H54 (cell line): ENCODE measurements at places on chromosomes 4 and X.

DNA sequence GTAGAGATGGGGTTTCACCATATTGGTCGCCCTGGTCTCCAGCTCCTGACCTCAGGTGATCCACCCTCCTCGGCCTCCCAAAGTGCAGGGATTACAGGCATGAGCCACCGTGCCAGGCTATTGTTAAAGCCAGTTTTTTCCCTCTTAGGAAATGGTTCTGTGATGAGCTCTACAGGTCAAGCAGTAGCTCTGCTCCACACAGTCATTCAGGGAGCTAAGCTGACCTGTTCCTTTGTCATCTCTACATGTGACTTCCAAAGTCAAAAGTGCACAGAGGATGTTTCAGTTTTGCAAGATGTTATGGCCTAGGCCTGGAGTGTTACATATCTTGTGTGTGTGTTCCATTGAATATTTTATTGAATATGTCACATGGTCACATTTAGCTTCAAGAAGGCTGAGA lies 11.4 kb downstream of the MCUB start:
- DNase-seq = no peak

GRCh38 chr4:163548481-163549243 lies 54.2 kb downstream of the TMA16 start:
- no peak for DNase-seq

GRCh38 chr4:76388160-76388908 lies 32.6 kb downstream of the CCDC158 start:
- DNase-seq = no peak

- no peak for DNase-seq
Measured at GRCh38 chr4:144614850-144615585, 30.9 kb upstream of the HHIP start.

DNA sequence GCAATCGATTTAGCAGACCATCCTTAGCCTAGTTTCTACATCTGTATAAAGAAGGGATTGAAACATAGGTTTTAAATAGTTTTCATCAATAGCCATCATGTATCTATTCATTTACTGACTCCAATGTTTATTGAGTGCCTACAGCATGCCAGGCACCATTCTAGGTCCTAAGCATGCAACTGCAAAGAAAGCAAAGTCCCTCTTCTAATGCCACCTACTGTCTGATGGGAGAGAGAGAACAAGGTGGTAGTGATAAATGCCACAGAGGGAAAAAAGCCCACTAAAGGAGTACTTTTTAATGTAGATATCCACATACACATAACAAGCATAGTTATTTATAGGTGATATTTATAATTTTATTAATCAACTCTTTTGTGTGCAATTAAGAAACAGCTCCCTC lies 67.6 kb upstream of the PPARGC1A start:
- DNase-seq = no peak

- DNase-seq = no peak
Measured at GRCh38 chr4:89860971-89861370, 24.0 kb upstream of the SNCA start.

GRCh38 chrX:118688935-118689334 lies 38.5 kb upstream of the IL13RA1 start:
- no peak for DNase-seq

DNA sequence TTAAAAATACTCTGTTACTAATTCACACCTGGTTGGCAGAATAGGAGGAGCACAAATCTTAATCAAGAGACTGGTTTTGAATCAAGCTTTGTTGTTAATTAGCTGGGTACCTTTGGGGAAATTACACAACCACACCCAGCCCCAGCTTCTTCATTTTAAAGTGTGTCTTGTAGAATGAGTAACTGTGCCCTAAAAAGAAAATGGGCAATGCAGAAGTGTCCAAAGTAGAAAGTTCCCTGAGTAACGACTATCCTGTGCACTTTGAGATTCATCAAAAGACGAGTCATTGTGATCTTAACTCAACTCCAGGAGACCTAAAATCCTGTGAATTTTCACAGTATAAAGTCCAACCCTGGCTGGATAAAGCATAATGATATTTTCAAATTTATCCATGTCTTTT lies 792.3 kb upstream of the HS3ST1 start:
- no peak for DNase-seq

- no peak for DNase-seq
Measured at GRCh38 chrX:115013705-115014104, 3.7 kb downstream of the IL13RA2 start.

- no peak for DNase-seq
Measured at GRCh38 chrX:39859991-39860861, 237.5 kb downstream of the BCOR start.

GRCh38 chr4:182144626-182145333 lies 98.4 kb upstream of the TENM3 start:
- peak; percentile 20 for DNase-seq

DNA sequence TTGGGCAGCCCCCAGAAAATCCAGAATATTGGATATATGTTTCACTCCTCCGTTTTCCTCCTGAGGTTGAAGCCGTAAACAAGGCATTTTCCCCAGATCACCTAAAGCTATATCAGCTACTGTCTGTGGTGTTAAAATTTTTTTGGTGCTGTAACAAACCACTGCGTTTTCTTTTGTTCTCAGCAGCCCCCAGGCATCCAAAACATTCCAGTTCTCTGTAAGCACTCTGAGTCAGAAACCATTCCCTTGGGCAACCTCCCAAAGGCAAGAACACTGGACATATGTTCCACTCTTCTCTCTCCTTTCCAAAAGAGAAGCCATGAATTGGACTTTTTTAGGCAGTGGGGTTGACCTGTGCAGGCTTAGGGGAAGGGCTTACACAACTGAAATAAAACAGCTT lies 310.9 kb downstream of the MID1IP1 start:
- DNase-seq = no peak

- DNase-seq = no peak
Measured at GRCh38 chr4:153509724-153510123, 43.6 kb downstream of the TMEM131L start.

- DNase-seq = no peak
Measured at GRCh38 chr4:53986062-53986461, 78.3 kb downstream of the CHIC2 start.

GRCh38 chrX:39158801-39159657 lies 357.8 kb downstream of the MID1IP1 start:
- DNase-seq = no peak

DNA sequence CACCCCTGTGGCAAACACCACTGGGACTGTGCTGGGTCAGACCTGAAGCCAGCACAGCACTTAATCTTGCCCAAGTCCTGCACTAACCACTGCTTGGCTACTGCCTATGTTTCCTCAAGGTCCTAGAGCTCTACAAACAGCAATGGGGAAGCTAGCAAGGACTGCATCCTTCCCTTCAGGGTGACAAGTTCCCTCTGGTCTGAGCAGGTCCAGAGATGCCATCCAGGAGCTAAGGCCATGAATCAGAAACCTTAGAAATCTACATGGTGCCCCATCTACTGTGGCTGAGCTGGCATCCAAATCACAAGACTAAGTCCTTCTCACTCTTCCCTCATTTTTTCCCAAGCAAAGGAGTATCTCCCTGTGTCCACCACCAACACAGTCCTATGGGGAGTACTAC lies 239.7 kb upstream of the UGT8 start:
- DNase-seq = no peak

DNA sequence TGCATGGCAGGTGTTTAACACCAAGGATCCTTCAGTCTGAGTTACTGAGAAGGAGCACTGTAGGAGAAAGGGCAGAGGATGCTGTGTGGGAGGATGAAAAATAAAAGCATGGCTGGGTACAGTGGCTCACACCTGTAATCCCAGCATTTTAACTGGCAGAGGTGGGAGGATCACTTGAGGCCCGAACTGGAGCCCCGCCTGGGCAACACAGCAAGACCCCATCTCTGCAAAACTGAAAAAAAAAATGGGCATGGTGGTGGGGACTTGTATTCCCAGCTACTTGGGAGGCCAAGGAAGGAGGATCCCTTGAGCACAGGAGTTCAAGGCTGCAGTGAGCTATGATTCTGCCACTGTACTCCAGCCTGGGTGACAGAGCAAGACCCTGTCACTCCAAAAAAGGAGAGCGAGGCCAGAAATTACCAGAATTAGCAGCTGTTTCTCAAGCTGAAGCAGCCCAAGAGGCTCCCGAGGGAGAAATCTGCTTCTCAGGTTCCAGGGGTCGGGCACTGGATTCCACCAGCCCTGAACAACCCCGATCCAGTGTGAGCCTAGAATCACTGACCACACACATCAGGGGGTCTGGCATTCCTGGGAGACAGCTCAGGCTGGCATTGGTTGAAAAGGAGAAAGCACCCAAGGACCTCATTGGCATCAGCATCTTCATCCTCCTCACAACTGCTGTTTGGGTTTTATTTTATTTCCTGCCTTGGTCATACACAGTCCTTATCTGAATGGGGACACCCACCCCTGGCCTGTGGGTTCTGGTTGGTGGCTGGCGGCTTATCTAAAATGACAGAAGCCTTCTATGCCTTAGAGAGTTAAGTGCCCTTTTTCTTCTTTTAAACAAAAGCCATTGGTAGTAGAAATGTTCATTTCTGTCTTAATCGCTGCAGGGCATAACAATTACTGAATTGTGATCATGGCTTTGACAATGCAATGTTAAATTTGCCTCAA lies 66.3 kb upstream of the TRIM2 start:
- no peak for DNase-seq

DNA sequence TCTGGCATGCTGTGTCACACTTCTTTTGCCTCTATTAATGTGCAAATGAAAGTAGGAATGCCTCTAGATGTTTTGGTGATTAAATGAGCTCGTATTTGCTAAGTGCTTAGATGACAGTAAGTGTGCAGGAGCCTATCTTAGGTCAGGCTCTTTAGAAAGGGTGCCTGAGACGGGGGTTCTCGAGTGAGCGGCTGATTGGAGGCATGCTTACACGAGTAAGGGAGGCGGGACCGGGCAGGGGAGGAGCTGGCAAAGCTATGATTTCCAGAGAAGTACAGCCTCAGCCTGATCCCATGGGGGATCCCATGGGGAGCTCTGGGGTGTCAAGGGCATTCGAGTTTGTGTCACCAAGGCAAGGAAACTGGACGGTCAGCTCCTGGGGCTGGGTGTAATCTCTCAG lies 44.8 kb downstream of the CLDN34 start:
- DNase-seq = no peak

DNA sequence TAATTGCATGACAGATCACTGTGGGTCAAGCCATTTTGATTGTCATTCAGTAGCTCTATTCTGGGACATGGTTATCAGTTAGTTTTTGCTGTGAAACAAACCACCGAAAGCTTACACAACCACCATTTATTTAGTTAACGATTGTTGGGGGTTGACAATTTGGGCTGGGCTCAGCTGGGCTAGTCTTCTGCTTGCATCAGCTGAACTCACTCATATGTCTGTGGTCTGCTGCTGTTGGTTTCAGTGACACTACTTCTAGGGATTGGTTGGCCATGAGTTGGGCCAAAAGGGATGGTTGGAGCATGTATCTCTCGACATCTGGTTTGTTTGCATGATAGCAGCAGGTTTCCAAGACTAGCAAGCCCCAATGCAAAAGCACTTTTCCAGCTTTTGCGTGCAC lies 5.3 kb upstream of the SMIM10 start:
- DNase-seq = no peak

DNA sequence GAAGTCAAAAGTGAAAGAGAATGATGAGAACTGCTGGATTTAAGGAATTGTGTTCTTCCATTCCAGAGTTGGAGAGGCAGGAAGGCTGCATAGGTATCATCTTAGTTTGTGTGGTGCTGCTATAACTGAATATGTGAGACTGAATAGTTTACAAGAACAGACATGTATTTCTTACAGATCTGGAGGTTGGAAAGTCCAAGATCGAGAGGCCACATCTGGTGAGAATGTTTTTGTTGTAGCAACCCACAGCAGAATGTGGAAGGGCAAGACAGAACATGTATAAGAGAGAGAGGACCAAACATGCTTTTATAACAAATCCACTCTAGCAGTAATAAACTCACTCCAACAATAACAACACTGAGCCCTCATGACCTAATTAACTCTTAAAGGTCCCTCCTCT lies 408.6 kb downstream of the FAM47B start:
- no peak for DNase-seq

DNA sequence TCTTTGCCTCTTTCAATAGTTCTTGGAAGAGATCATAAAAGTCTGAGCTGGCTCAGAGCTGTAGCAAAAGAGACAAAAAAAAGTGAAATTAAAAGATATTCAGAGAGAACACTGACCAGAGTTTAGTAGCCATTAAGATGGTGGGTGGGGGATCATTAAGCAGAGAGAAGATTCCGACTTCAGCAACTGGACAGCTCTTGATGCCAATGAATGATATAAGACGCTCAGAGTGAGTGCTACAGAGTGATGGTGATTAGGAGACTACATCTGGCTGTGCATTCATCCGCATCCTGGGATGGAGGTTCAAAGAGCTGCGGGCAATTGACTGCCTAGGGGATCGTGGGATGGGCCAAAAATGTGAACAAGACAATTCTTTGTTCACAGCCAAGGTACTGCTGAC lies 178.5 kb downstream of the PACRGL start:
- no peak for DNase-seq

GRCh38 chrX:39905946-39906345 lies 191.8 kb downstream of the BCOR start:
- no peak for DNase-seq

- DNase-seq = no peak
Measured at GRCh38 chr4:118284169-118284568, 68.6 kb downstream of the PRSS12 start.

DNA sequence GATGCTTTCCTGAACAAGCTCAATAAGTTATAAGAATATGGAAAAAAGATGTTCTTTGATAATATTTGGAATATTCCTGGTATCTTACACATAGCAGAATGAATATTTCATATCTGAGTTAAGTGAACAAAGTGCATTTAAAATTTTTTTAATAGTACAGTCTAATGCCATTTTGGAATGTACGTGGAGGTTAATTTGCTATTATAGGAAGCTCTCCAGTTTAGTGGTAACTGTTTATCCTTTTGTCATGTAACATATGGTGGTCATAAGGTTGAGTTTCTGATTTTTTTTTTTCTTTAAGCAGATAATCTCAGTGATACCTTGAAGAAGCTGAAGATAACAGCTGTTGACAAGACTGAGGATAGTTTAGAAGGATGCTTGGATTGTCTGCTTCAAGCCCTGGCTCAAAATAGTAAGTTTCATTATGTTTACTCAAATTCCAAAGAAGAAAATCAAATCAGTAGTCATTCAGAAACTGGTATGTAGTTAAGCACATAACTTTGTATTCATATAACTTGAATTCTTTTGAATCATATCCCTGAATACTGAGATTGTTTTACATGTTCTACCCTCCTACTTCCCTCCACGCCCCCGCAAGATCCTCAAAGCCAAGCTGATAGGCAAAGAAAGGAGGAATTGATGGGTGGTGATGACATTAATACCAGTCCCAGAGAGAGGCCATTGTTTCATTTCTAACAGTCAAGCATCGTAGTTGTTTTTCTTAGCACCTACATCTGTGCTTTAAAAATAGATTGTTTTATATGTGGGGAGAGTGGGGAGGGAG lies 32.1 kb downstream of the RAP1GDS1 start:
- no peak for DNase-seq

DNA sequence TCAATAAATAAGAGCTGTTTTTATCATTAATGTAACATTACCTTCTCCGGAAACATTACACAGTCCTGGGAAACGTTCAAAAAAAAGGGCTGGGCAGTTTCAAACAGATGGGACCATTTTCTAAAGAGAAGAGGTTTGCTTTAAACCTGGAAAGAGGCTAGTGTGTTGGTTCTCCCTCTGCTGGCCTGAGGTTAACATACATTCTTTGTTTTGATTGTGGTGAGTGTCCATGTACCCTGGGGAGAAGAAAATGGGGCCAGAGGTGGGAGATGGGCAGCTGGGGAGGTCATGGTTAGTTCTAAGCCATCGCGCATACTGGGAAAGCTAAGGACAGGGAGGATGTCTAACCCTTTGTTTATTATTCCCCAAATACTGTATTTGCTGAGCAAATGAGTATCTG lies 194.7 kb downstream of the CPEB2 start:
- DNase-seq = no peak

GRCh38 chrX:156000361-156000926 lies 2.9 kb downstream of the IL9R start:
- DNase-seq = no peak
